ENCODE measurements at places on chromosomes 12 and 14. TPM values are rescaled to one million over a fixed set of nuclear protein-coding genes. Genes with fewer than 3 reads are reported as not detected.

The BBOF1 gene
- total RNA-seq: 1.5 TPM

GRCh38 chr14:95125221-95125620, 32.1 kb downstream of the DICER1 start:
- DNase-seq: no peak
- no peaks in the 10 kb centered on the region for H3K27me3 ChIP-seq
- H3K4me3 ChIP-seq: no peak overlapping the region
- peaks cover 6% of the 10 kb centered on the region for H3K4me1 ChIP-seq

- H3K27me3 ChIP-seq: no peaks in the 10 kb centered on the region
- H3K4me3 ChIP-seq: no peak overlapping the region
- DNase-seq: no peak
- no peak overlapping the region for H3K27ac ChIP-seq
These were observed 115.0 kb downstream of the AKAP6 start for GRCh38 chr14:32443890-32444661.

The DTD2 gene
- 35.9 TPM for total RNA-seq

DNA sequence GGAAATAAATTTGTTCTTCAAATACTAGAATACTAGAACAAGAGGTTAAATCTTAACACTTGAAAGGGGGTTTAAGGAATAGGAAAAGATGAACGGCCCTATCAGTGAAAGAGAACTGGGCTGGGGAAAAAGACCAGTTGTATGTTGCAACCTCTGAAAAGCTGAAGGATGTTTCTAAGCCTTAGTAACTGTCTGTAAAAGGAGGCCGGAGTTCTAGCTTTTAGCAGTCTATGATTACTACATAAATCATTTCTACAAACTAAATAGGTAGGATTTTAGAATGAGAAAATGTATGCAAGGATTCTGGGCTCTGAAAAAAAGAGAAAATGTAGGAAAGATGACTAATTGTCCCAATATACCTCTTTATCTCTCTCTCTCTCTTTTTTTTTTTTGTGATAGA, 4.9 kb downstream of the CERS5 start:
- H3K27me3 ChIP-seq: no peaks in the 10 kb centered on the region
- H3K4me1 ChIP-seq: peaks cover 4% of the 10 kb centered on the region
- H3K27ac ChIP-seq: no peak overlapping the region
- no peaks in the 10 kb centered on the region for H3K36me3 ChIP-seq
- no peak for DNase-seq
- no peak overlapping the region for H3K4me3 ChIP-seq

All from PC-3 (cell line).